ENCODE measurements at places on chromosomes 4 and X.

DNA sequence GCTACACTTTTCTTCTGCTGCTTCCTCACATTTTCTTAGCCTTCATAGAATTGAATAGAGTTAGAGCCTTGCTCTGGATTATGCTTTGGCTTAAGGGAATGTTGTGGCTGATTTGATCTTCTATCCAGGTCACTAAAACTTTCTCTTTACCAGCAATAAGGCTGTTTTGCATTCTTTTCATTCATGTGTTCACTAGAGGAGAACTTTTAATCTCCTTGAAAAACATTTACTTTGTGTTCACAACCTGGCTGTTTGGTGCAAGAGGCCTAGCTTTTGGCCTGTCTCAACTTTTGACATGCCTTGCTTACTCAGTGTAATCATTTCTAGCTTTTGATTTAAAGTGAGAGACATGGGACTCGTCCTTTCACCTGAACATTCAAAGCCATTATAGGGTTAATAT lies 87.7 kb upstream of the RAB40AL start:
- DNase-seq = no peak

GRCh38 chrX:87468941-87469340 lies 48.7 kb upstream of the KLHL4 start:
- DNase-seq = no peak

GRCh38 chr4:97106161-97106560 lies 1037.1 kb downstream of the STPG2 start:
- no peak for DNase-seq

DNA sequence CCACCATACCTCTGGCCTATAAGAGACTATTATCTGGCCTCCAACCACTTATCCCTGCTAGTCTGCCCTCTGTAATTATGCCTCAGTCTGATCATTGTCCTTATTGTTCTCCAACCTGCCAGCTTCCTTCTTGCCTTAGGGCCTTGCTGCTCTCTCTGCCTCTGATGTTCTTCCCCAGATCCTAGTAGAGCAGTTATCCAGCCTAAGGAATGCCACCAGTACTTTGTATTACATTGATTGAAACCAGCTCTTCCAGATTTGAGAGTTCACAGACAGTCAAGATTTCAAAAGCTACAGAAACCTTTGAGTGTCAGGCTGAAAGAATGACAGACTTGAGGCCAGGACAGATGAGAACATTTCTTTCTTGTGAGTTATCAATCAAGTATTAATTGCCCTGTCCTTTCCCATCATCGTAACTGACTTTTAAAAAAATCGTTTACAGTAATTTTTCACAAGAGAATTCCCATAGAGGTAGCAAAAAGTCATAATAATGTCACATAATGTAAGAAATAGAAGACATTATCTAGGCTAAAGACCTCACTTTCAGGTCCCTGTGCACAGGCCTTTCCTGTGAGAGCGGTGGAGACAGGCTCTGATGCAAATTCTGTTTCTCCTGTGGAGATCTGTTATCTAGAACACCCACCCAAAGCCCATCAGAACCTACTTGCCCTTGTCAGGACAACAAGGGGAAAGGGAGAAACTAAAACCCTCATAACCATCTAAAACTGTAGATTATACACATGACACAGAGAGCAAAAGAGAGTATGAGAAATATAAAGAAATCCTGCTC lies 64.1 kb upstream of the GUCY1A1 start:
- DNase-seq = no peak

DNA sequence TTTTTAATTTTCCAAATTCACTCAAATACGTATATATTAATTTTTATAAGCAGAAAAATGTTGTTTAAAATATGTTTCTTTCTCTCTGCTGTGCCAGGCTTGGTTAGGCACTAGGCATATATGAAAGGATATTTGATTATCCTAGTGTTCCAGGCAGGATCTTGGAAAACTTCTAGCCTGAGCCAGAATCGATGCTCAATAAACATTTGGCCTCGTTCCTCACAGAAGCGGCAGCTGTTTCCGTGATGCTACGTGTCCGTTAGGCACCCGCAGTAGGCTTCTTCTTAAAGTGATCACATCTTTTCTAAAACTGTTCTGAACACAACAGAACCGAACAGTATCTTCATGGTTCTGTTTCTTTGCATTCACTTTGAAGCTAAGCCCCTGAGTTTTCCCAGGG lies 50.1 kb upstream of the CRMP1 start:
- no peak for DNase-seq

- no peak for DNase-seq
Observed at GRCh38 chr4:150890246-150890645, 124.8 kb downstream of the LRBA start.

DNA sequence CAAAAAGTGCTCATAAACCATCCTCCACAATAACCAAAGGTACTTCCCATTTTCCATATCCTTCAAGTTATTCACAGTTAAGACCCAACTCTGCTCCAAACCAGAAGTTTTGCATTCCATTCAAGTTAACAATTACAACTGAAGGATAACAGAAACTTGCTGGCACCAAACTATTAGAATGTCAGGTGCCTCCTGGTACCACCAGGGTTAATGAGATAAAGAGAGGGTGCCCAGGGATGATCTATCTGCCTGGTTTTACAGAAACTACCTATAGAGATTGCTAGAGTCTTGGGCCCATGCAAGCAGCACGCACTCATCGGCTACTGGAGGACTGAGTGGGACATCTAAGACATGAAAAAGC lies 114.6 kb downstream of the RBM47 start:
- no peak for DNase-seq

- no peak for DNase-seq
Observed at GRCh38 chr4:141739636-141740035, 103.3 kb downstream of the IL15 start.

GRCh38 chr4:88599714-88600113 lies 7.4 kb downstream of the HERC3 start:
- no peak for DNase-seq

DNA sequence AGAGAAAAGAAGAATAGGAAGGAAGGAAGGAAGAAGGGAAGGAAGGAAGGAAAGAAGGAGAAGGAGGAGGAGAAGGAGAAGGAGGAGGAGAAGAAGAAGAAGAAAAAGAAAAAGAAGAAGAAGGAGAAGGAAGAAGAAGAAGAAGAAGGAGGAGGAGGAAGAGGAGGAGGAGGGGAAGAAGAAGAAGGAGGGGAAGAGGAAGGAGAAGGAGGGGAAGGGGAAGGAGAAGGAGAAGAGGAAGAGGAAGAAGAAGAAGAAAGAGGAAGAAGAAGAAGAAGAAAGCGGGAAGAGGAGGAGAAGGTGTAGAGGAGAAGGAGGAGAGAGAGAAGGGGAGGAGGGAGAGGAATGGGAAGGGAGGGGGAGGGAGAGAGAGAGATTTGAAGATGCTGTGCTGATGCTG lies 22.6 kb downstream of the CCKAR start:
- DNase-seq = no peak

DNA sequence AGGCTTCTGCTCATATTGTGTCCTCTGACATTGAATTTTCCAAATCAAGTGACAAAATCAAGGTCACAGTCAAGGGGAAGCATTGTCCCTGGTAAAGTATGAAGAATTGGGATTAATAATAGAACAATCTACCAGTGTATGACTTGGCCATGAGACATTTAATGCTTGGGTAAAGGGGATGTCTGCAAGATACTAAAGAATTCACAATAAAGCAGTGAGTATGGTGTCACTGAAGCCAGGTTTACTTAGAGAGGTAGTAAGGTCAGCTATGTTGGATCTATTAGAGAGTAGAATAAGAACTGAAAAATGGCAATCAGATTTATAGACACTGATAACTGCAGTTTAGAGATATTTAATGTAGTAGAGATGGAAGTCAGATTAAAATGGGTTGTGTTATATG lies 349.2 kb downstream of the BMPR1B start:
- no peak for DNase-seq
